ENCODE measurements at places on chromosomes 6 and 20.

DNA sequence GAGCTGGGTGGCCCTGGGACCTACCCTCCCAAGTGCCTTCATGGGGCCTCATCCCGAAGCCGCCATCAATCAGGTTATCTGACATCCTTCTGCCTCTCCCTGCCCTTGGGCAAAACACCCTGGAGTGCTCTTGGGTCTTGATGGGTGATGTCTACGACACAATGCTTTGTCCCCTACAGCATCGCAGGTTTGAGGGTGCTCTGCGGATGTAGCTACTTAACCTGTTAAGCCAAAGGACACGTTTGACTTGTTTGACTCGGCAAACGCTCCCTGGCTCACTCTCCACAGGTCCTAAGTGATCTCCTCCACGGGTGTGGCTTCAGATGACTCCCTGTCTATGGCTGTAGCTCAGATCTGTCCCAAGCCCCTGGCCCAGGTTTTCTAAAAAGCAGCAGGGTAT is 35.6 kb downstream of the TBC1D7 start:
- DNase-seq, result no peak

DNA sequence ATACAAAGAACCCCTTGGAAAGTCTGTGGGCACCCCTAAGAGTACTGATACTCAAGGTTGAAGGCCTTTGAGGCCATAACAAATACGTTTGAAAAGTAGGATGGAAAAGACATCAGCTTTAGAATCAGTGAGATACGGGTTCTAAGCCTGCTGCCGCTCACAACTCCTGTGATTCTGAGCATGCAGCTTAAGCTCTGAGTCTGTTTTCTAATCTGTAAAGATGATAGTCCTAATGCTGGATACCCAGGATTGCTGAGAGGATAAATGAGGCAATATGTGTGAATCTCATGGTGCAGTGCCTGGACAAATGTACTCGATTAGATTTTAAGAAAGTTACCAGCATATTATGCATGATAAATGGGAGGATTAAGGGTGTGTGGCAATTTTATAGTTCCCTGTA is 321.0 kb upstream of the HSF2 start:
- no peak for DNase-seq

- DNase-seq, result peak; percentile 15
Measured at GRCh38 chr20:63076421-63076820, 69.7 kb upstream of the BHLHE23 start.

- DNase-seq, result no peak
Measured at GRCh38 chr6:161138543-161139303, 135.1 kb downstream of the AGPAT4 start.

- peak; percentile 83 for DNase-seq
Measured at GRCh38 chr6:45419571-45420082, 41.9 kb upstream of the SUPT3H start.

DNA sequence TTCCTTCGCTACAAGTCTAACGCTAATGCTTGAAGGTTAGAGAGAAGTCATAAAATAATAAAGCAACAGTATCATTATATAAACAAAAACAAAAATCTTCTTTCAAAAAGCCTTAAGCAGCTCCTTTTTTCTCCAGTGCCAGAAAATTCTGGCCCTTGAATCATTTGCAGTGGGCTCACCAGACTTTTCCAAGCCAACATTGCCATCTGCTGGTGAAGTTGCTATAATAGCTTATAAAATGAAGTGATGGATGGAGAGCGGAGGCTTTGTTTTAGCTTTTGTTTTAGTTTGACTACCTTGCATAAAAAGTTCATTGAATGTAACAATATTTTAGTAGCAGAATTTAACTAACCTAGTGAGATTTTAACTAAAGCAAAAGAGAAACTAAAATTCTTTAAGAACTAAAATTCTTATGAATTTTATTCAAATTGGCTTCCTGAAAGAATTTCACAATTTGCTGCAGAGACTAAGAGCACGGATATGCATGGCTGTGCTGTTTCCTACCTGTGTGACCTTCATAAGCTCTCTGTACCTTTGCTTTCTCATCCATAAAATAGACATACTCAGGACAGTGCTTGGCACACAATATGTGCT is 44.8 kb upstream of the SLC2A12 start:
- DNase-seq, result no peak

DNA sequence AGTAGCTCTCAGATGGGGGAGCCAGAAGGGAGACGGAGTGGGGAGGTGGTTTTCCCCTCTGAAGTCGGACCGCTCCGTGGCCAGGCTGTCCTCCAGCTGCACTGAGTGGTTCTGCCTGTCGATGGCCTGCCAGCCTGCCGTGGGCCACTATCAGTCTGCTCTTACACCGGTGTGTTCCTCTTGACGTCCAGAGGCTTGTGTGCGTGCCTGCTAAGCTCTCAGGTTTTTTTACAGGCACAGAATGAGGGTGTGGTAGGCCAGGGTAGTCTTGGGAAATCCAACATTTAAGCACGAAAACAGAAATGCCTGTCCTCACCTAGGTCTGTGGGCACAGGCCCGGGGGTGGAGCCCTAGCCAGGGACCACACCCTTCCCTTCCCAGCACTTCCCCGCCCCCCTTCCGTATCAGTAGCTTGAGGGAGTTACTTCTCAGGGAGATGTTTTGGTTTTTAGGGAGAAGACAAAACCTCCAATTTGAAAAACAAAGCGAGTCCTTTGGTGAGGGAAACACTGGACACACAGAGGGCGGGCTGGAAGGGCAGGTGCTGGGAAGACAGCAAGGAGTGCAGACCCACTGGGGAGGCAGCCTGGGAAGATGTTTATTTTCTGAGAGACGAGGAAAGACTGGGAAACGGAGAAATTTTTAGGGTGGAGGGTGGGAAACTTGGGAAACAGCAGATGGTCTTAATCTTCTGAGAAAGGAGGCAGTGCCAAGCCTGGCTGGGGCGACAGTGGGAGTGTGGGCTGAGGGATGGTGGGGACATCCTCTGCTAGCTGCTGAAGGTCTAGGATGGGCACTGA is 106.5 kb downstream of the LY86 start:
- peak; percentile 85 for DNase-seq

GRCh38 chr6:37116326-37116725 is 53.6 kb upstream of the PIM1 start:
- no peak for DNase-seq

DNA sequence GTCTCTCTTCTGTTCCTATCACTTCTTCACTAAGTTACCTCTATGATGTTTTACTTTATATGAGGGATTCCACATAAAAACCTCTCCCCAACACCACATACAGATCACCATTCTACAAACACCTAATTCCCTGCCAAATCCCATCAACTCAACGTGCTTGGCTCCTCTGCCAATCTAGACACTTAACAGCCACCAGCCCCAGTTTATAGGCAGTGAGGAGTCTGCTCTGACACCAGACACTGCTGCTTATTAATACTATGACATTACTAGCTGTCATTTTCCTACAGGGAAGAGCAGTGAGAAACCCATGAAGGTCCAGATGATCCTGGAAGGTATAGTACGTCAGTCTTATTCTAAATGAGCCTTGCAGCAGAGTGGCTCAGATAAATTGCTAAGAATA is 104.3 kb downstream of the CHD6 start:
- no peak for DNase-seq

- no peak for DNase-seq
Measured at GRCh38 chr6:138087593-138088325, 19.5 kb downstream of the PERP start.

DNA sequence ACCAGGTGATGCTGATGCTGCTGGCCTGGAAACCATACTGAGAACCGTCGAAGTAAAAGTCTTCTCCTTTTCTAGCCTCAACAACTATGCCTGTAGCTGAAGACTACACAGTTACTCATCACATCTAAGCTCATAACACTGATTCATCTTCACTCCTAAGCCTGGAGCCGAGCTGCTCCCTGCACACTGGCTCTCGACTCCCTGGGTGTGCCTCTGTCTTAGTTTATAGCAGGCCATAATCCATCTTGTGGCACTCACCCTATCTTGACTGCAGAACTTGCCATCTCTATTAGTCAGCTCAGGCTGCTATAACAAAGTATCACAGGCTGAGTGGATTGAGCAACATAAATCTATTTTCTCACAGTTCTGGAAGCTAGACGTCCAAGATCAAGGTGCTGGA is 191.0 kb downstream of the UNC5CL start:
- DNase-seq, result no peak

DNA sequence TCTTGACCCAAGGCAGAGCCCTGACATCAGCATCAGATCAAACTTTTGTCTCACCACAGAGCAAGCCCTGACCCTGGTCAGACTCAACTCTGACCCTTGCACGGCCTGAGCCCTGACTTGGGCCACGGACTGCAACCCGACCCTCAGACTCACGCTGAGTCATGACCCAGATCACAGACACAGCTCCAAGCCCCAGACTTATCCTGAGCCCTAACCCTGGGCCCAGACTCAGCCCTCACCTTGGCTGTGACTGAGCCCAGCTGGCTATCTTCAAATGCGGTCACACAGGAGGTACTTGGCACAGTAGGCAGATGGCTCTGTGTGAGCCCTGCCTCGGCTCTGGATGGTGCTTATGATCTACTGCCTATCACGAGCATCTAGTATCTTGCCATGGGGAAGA is 602.3 kb downstream of the PTPRT start:
- no peak for DNase-seq

GRCh38 chr6:43858161-43859153 is 88.4 kb downstream of the VEGFA start:
- DNase-seq, result no peak

- no peak for DNase-seq
Measured at GRCh38 chr6:797479-798077, 104.6 kb upstream of the EXOC2 start.

DNA sequence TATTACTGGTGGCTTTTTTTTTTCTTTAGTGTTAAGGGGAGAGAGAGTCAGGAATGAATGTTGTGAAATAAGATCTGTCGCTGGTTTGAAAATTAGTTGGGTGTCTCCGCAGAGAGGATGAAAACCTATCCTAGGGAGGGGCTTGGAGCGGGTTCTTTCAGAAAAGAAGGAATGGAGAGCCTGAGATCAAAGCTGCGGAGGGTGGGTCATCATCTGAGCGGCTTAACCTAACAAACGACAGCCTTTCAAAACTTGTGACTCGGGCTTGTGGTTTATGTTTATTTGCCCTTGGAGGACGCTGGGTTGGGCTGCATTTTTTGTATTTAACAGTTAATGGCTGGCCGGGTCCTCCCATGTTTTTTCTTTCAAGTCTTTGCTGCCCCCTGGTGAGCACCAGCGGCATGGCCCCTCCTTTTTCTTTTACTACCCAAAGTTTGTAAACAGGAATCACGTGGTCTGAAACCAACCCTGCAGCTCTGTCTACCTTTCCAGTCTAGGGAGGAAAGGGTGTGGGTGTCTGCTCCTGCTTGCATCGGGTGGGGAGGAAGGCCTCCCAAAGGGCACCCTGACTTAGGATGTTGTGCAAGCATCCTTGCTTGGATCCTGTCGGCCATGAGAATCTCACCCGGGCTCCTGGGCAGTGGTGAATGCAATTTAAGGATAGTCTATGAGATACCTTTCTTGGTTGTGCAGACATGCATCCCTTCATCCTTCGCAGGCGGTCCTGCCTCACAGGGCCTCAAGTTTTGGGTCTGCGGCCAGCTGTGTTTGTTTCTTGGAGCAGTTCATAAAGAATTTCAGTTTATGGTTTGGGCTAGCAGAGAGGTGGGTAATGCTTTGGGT is 2.2 kb downstream of the PIM1 start:
- peak; percentile 87 for DNase-seq

DNA sequence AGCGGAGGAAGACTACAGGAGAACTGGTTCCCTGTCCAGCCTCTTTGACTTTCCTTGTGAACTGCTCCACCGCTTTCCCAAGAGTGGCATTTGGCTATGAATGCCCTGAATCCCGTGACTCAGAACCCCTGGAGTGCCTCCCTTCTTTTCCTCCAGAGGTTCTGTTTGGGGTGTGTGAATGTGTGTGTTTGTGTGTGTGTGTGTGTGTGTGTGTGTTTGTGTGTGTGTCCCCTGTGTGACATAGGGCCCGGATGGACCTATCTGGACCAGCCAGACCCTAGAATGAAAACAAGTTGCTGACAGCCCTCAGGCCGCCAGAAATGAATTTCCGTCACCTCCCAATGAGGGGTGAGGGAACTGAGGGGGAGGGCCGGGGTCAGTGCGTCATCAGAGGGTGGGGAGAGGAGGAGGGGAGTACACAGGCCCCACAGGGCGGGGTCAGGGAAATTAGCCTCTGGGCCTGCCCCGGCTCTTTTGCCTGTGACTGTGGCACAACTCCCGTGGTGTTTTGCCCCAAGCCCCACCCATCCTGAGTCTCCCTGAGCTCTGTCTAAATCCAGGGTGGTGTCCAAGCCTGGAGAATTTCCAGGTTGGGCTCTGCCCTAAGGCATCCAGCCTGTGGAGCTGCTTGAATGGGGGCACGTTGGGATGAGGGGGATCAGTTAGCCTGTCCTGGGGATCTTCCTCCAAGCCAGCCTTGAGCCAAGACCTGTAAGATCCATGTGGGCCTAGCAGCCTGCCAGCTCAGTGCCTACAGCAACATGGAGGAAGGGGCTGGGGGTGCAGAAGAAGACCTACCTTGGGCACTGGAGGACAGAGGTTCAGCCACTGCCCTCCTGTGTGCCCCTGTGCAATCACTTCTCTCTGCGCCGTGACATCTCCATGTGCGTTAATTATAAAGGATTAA is 15.2 kb upstream of the MRPS18A start:
- DNase-seq, result peak; percentile 91

GRCh38 chr20:61146023-61146422 is 106.0 kb upstream of the CDH4 start:
- DNase-seq, result no peak

- no peak for DNase-seq
Measured at GRCh38 chr6:4280707-4281106, 145.3 kb upstream of the ECI2 start.

GRCh38 chr6:48765352-48765961 is 654.5 kb upstream of the PTCHD4 start:
- no peak for DNase-seq

- no peak for DNase-seq
Measured at GRCh38 chr6:142863981-142864380, 81.0 kb downstream of the HIVEP2 start.

DNA sequence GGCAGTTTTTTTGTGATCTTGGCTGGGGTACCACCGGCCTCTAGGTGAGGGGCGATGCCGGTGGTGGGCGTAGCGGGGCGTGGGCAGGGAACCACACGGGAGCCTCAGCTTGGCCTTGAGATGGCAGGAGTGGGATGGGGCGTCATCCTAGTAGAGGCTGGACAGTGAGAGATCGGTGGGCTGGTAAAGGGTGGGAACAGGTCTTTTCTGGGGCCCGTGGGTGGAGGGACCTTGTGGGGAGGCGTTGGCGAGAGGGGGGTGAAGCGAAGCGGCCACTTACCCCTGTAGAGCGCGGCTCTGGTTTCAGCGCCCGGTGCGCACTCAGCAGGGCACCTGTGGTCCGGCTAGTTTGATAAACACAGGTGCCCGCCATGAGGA is 12.0 kb downstream of the ITPR3 start:
- no peak for DNase-seq

Data from lower lobe of right lung (tissue), 2 donors.